ENCODE measurements at places on chromosomes 16 and 17. TPM values are rescaled to one million over a fixed set of nuclear protein-coding genes. Genes with fewer than 3 reads are reported as not detected.

GRCh38 chr17:82226809-82227628 is 1.8 kb upstream of the SLC16A3 start:
- no peaks in the 10 kb centered on the region for H3K36me3 ChIP-seq
- H3K4me1 ChIP-seq = peaks cover 44% of the 10 kb centered on the region
- H3K27ac ChIP-seq = no peak overlapping the region
- no peak for DNase-seq

DNA sequence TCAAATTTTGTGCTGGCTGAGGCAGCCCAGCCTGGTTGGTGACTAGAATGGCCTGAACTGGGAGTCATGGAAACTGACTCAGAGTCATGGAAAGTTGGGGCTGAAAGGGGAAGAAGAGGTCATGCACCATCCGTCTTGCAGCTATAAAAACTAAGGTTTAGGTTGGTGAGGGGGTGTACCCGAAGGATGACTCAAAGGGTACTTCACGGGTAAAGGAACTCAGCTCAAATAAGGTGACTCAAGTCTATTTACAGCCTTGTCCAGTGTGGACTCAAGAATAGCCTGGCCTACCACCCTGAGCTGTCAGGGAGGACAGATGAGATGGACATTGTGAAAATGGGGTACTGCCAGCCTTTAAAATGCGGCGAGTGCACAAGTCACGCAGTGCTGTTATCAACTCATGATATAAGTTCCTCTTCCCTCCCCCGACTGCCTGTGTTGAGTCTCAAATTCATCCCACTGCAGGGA is 18.6 kb downstream of the CD300LB start:
- DNase-seq = no peak
- peaks cover 10% of the 10 kb centered on the region for H3K27me3 ChIP-seq
- H3K4me3 ChIP-seq = no peak overlapping the region
- no peak overlapping the region for H3K27ac ChIP-seq
- no peaks in the 10 kb centered on the region for H3K4me1 ChIP-seq

ZACN gene
- total RNA-seq = 0.42 TPM

- H3K36me3 ChIP-seq = peaks cover 35% of the 10 kb centered on the region
- H3K4me1 ChIP-seq = peaks cover 13% of the 10 kb centered on the region
- H3K27ac ChIP-seq = no peak overlapping the region
- no peak for DNase-seq
- no peak overlapping the region for H3K4me3 ChIP-seq
Observed at GRCh38 chr17:17865035-17865434, 28.2 kb upstream of the SREBF1 start.

- no peaks in the 10 kb centered on the region for H3K4me1 ChIP-seq
- H3K4me3 ChIP-seq = no peak overlapping the region
- no peak for DNase-seq
- no peak overlapping the region for H3K27ac ChIP-seq
Observed at GRCh38 chr17:27496437-27496943, 40.2 kb downstream of the KSR1 start.

DNA sequence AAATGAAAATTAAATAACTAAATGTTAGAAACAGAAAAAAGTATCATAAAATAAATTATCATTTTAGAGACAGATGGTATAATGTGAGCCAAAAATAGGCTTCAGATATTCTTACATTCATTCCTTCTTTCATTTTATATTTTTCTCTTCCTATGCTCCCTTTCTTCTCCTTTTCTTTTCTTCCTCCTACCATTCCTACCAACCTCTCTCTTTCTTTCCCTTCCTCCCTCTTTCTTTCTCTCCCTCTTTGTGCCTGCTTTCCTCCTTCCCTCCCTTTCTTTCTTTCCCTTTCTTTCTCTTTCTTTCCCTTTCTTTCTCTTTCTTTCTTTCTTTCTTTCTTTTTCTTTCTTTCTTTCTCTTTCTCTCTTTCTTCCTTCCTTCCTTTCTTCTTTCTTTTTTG is 275.6 kb upstream of the ELAC2 start:
- no peaks in the 10 kb centered on the region for H3K4me1 ChIP-seq
- H3K4me3 ChIP-seq = no peak overlapping the region
- no peak overlapping the region for H3K27ac ChIP-seq
- H3K36me3 ChIP-seq = no peaks in the 10 kb centered on the region
- DNase-seq = no peak

DNA sequence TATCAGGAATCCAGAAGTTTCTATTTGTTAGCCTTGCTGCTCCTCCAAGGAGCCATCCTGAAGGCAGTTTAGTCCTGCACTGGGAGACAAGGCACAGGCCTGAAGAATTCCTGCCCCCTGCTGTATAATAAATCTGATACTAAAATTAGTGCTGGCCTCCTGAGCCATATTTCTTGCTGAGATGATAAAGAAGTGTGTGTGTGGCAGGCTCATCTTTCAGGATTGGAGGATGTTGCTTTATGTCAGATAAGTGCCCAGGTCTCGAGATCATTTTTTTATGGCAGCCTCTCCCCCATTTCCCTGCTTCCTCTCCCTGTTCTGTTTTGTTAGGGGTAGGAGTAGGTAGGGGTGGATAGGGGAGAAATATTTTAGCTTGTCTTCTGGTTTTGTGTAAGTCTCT is 26.0 kb downstream of the MSI2 start:
- H3K27ac ChIP-seq = no peak overlapping the region
- H3K4me3 ChIP-seq = no peak overlapping the region
- H3K27me3 ChIP-seq = no peaks in the 10 kb centered on the region
- no peak for DNase-seq

DNA sequence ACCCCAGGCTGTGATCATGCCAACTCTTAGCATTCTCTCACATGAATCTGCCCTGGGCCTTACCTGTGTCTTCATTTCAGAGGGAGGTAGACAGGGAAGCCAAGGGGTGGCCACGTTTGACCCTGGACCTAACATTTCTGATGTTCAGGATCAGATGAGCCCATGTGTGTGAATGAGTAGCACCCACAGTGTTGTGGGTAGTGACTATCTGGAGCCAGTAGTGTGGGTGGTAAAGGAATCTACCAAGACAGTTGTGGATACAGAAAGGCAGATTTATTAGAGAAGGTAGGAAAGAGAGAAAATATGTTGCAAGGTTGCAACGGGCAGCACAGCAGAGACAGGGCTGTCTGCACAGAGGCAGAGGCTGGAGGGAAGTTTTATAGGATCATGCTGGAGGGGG is 60.5 kb downstream of the TK2 start:
- H3K27me3 ChIP-seq = no peaks in the 10 kb centered on the region
- no peak for DNase-seq
- H3K4me3 ChIP-seq = no peak overlapping the region
- H3K36me3 ChIP-seq = no peaks in the 10 kb centered on the region
- no peak overlapping the region for H3K27ac ChIP-seq
- H3K4me1 ChIP-seq = no peaks in the 10 kb centered on the region

TNFRSF17 gene
- not detected for total RNA-seq

DNA sequence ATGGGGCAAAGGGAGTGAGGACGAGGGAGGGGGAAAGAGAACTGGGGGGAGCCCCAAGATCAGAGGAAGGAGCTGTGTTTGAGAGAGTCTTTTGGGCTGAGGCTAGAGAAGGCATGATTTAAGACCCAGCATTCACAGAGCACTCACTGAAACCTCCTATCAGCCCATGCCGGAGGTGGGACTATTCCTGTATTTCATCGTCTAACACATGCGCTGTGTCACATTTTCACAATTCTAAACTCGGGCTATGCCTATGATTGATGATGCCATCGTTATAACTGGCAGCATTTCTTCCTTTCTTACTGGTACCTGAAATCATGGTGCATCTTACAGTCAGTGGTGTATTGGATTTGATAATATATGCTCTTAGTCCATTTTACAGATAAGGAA is 3.5 kb downstream of the FAM171A2 start:
- H3K27me3 ChIP-seq = no peaks in the 10 kb centered on the region
- no peaks in the 10 kb centered on the region for H3K36me3 ChIP-seq

DNA sequence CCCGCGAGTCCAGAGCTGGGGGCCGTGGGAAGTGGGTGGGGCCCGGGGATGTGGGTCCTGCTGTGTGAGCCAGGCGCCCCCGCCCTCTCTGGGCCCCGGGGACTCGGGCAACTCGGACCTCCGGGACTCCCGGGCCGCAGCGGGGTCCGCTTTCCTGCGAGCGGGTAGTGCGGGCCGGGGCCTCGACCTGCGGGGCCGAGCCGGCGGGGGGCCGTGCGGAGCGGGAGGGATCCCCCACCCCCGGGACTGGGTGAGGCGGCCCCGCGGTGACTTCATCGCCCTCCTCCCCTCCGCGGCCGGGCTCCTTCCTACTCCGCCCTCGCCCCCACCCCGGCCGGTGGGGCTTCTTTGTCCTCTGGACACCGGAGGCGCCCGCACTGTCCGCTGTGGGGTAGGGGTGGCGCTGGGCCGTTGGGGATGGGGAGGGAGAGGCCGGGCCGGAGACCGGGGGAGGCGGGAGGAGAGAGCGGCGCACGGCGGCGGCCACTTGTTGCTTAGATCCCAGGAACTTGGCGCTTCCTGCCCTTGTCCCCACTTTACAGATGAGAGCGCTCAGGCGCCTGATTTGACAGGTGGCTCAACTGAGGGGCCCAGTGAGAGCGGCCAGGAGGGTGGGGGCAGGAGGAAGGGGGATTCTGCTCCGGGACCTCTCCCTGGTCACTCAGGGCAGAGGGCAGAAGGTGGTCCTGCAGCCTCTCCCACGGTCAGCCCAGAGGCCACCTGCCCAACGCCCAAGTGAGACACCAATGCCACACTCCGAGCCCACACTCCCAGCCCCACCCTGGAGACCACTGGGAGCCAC is 874 bp downstream of the CMTM3 start:
- DNase-seq = no peak
- H3K4me1 ChIP-seq = peaks cover 45% of the 10 kb centered on the region
- H3K36me3 ChIP-seq = peaks cover 16% of the 10 kb centered on the region

- H3K36me3 ChIP-seq = peaks cover 10% of the 10 kb centered on the region
- no peak overlapping the region for H3K27ac ChIP-seq
- H3K4me1 ChIP-seq = no peaks in the 10 kb centered on the region
- H3K4me3 ChIP-seq = no peak overlapping the region
- no peaks in the 10 kb centered on the region for H3K27me3 ChIP-seq
Observed at GRCh38 chr17:27321372-27321771, 27.5 kb downstream of the WSB1 start.

KCNJ2 gene
- 0.22 TPM for total RNA-seq

- peaks cover 31% of the 10 kb centered on the region for H3K4me1 ChIP-seq
- peaks cover 22% of the 10 kb centered on the region for H3K36me3 ChIP-seq
- no peaks in the 10 kb centered on the region for H3K27me3 ChIP-seq
Observed at GRCh38 chr17:45260204-45260783, 1.6 kb downstream of the SPATA32 start.

ITGA2B gene
- total RNA-seq = 19.5 TPM

Data from CD4-positive, CD25-positive, alpha-beta regulatory T cell (primary cell).